Activated CD4-positive, alpha-beta memory T cell treated with anti-CD3 and anti-CD28 coated beads for 36 hours (primary cell): ENCODE measurements at places on chromosomes 1 and 21. TPM values are rescaled to one million over a fixed set of nuclear protein-coding genes. Genes with fewer than 3 reads are reported as not detected.

DNA sequence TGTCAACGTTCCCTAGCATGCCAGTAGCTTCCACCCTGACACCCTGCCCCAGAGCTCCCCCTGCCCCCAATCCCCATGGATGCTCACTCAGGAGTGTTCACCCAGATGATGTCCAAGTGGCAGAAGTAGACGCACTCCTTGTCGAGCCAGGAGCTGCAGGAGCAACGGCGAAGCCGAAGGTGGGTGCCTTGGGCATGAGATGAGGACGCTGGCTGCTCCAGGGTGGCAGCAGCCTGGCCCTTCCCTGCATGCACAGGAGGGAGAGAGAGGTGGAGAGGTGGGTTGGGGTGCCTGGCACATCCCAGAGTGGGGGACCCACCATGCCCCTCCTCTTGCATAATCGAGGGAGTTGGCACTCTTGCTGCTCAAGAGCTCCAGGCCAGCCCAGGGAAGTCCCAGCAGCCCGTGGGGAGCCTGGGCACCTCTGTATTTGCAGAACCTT, 502 bp downstream of the EDN2 start:
- DNase-seq, result no peak

GRCh38 chr1:100322436-100323211, 29.7 kb upstream of the CDC14A start:
- no peak for DNase-seq

GRCh38 chr1:24288479-24288878, 30.7 kb upstream of the GRHL3 start:
- no peak for DNase-seq

- no peak for DNase-seq
Measured at GRCh38 chr21:45539046-45539795, 3.0 kb downstream of the SLC19A1 start.

DNA sequence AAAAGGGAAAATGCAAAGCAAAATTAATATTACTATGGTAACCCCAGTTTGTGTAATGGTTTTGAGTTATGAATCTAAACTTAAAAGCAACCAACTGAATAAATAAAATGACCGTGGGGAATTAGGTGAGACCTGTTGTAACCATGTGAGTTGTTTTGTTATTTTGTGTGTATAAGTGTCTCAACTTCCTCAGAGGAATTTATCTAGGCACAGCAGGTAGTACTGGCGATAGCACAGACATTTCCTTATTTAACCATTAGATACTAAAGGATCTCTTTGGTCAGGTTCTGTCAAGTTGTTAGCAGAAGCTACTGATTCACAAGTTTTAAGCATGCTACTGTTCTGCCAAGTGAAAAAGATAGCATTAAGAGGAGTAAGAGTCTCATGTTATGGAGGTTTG, 39.3 kb upstream of the LRRC7 start:
- no peak for DNase-seq

- no peak for DNase-seq
Measured at GRCh38 chr1:228353601-228354371, 52.8 kb downstream of the TRIM11 start.

GRCh38 chr21:35216996-35217395, 167.9 kb upstream of the RUNX1 start:
- DNase-seq, result no peak

- DNase-seq, result no peak
Measured at GRCh38 chr1:239912471-239912870, 179.2 kb upstream of the FMN2 start.

- DNase-seq, result no peak
Measured at GRCh38 chr1:34976384-34977209, 8.6 kb downstream of the TMEM35B start.

DNA sequence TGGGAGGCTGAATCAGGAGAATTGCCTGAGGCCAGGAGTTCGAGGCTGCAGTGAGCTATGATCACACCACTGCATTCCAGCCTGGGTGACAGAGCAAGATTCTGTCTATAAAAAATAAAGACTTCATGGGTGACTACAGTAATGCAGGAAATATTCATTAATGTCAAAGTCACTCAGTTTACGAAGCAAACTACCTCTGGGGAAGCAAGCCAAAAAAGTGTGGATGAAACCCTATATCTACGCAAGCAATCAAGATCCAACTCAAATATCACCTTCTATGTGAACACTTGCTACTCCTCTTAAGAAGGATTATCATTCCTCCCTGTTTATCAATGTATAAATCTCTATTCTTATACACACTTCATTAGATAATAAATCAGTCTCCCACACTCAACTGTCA, 434.8 kb downstream of the SETD4 start:
- DNase-seq, result no peak

Gene HES2
- total RNA-seq, result 0.07 TPM

- DNase-seq, result no peak
Measured at GRCh38 chr1:108011295-108011694, 46.3 kb upstream of the VAV3 start.

Gene PTPRC
- 495 TPM for total RNA-seq

Gene TMPRSS15
- total RNA-seq, result not detected

Gene PRDM16
- not detected for total RNA-seq

GRCh38 chr1:53590104-53590503, 130.9 kb downstream of the DMRTB1 start:
- no peak for DNase-seq

Gene HRNR
- total RNA-seq, result not detected

GRCh38 chr1:156525071-156525501, 24.5 kb upstream of the MEF2D start:
- DNase-seq, result no peak

DNA sequence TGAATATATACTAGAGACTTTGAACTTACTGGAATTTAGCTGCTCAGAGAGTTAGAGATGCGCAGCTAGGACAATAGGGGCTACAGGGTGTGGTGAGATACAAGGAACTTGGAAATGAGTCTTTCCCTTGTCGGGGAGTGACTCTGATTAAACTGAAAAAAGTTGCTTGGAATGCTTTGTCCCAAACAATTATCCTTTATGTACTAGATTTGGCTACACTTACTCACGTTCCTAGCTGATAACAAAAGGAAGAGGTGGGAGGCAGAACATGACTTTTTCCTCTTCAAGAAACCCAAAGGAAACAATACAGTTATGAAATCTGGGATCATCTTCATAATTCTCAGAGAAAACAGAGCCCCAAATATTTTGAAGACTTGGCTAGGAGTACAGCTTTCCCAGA, 6.9 kb upstream of the CGN start:
- DNase-seq, result no peak

DNA sequence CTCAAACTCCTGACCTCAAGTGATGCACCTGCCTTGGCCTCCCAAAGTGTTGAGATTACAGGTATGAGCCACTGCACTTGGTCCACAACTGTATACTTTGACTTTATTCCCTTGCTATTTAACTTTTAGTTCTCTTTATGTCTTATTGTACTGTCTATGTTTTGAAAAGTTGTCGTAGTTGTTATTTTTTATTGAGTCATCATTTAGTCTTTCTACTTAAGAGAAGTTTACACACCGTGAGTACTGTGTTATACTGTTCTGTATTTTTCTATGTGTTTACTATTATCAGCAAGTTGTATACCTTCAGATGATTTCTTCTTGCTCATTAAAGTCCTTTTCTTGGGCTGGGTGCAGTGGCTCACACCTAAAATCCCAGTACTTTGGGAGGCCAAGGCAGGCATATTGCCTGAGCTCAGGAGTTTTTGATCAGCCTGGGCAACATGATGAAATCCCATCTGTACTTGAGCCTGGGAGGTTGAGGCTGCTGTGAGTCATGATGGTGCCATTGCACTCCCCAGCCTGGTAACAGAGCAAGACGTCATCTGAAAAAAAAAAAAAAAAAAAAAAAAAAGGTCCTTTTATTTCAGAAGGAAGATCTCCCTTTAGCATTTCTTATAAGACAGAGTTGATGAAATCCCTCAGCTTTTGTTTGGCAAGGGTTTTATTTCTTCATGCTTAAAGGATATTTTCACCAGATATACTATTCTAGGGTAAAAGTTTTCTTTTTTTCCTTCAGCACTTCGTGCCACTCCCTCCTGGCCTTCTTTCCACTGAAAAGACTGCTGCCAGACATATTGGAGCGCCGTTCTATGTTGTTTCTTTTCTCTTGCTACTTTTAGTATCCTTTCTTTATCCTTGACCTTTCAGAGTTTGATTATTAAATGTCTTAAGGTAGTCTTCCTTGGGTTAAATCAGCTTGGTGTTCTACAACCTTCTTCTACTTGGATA, 47.6 kb downstream of the TNFSF18 start:
- DNase-seq, result no peak

DNA sequence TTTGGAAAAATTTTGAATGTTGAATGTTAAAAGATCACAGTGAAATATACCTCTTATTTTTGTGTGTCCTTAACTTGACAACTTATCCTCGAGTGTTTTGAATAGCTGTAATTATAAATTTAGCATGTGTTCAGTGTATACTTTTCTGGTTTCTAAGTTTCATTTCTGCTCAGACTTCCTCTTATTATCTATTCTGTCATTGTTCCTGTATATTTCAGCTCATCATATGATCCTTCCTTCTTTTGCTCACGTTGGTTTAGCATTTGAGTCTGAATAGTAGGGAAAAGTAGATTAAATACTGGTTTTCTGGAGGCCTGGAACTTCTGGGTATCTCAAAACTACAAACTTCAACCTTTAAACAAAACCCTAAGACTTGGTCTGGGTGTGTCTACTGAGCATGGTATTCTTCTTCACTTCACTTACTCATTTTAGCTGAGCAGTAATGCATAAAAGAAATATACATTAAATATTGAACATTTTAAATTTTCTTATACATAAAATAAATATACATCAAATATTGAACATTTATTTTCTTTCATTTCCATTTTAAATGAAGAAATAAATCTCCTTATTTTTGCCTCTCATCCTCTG, 3.3 kb upstream of the ATP6V1G3 start:
- DNase-seq, result no peak

- DNase-seq, result peak; percentile 80
Measured at GRCh38 chr1:59477286-59477685, 180.4 kb downstream of the FGGY start.

DNA sequence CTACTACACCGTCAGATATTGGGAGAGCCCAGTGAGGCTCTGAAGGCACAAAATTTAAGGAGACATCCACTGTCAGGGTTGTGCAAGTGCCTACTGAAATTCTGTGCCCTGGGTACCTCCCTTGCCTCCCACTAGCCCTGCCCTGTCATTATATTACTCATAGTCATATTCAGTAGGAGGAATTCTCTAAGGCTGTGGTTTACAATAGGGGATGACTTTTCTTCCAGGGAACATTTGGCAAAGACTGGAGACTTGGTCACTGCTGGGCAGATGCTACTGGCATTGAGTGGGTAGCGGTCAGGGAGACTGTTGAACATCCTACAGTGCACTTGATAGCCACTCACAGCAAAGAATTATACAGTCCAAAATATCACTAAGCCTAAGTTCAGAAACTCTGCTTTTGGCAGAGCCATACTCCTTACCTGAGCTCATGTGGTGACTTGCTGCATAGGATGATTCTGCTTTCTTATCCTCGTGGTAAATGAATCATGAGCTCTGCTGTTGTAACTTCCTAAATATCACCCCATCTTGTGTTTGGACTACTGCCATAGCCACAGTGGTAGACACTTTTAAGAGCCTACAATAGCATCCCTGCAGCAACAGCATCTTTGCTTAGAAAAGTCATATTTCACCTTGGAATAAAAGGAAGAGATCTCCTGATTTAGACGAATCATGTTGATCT, 563.4 kb upstream of the PLXNA2 start:
- DNase-seq, result no peak

- DNase-seq, result no peak
Measured at GRCh38 chr1:101920577-101920976, 76.1 kb downstream of the OLFM3 start.

DNA sequence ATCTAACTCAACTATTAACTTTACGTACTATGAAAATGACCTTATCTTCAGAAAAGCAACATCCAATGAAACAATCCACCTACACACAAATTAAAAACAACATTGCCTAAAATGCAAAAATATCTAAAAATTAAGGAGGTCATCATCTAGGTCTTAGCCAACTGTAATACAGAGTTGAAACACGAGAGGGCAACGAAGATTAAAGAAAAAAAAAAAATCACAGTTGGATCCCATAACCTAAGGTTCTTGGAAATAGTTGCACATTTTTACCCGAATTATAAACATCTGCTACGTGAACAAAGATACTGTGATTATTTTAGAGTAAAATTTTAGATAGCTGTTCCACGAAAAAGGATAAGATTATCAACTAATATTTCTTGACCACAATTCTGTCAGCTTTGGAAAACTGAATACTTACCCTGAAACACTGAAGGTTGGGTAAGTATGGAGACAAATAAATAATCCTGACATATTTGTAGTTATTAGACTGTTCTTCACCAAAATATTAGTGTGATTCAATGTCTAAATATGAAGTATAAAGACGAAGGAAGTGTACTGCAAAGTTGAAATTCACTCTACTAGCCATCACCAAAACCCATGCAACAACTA, 88.0 kb upstream of the AK4 start:
- DNase-seq, result no peak

Gene GUCA2A
- total RNA-seq, result not detected

Gene APOBEC4
- not detected for total RNA-seq

- no peak for DNase-seq
Measured at GRCh38 chr1:116854403-116854690, 55.4 kb upstream of the PTGFRN start.

DNA sequence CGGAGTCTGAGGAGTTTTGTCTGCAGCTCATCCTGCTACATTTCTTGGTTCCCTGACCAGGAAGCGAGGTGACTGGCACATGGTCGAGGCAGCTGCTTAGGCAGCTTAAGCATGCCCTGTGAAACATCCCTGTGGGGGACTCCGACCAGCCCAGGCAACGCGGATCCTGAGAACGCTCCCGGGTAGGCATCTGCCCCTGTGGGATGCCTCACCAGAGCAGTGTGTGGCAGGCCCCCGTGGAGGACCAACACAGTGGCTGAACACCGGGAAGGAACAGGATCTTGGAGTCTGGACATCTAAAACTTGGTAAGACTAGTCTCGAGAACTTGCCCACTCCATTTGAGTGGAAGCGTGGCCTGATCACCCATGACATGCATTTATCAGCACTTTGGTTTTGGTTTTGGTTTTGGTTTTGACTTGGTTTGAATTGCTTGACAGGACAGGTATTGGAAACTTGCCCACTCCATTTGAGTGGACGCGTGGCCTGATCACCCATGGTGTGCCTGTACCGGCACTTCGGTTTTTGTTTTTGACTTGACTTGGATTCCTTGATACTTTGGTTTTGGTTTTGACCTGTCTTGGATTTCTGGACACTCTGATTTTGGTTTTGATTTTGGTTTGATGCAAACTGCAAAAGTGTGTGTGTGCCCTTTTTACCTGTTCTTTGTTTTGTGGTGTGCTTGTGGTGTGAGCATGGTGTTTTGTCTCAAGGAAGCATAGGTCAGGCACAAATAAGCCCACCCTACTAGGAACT, 12.2 kb upstream of the NEK2 start:
- DNase-seq, result no peak

DNA sequence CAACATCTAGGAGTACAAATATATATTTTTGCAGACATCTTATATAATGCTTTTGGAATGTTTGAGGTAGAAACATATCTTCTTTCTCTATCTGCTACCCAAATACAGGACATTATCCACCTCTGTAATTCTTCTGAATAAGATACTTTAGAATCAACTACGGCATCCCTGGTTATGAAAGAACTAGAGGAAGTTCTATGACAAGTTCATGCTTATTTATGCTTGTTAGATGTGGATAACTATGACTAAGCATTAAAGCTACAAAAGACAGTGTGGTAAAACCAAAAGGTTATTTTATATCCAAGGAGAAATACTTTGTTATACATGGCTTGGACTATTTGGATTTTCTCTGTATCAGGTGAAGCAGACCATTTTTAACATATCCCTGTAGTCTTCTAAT, 894.0 kb downstream of the KCNT2 start:
- no peak for DNase-seq
